HFFc6 (cell line): ENCODE measurements at places on chromosomes 16 and 17. TPM values are rescaled to one million over a fixed set of nuclear protein-coding genes. Genes with fewer than 3 reads are reported as not detected.

SALL1 gene
- 8.3 to 15.4 TPM (median 11.6 TPM) in 3 replicates for total RNA-seq

ACSM5 gene
- total RNA-seq, result not detected in 3 replicates

SLC16A6 gene
- 0.12 to 0.38 TPM (median 0.24 TPM) in 3 replicates for total RNA-seq

CTRB2 gene
- total RNA-seq, result not detected in 3 replicates

GJC1 gene
- 47.3 to 56.1 TPM (median 48.3 TPM) in 3 replicates for total RNA-seq

HOXB1 gene
- total RNA-seq, result not detected in 3 replicates
